ENCODE measurements at places on chromosomes 2 and 18.
A peak's percentile ranks its signal among the peaks of the same experiment; 100 is the strongest.

- no peak for DNase-seq
Observed at GRCh38 chr2:106120432-106120831, 73.7 kb downstream of the UXS1 start.

DNA sequence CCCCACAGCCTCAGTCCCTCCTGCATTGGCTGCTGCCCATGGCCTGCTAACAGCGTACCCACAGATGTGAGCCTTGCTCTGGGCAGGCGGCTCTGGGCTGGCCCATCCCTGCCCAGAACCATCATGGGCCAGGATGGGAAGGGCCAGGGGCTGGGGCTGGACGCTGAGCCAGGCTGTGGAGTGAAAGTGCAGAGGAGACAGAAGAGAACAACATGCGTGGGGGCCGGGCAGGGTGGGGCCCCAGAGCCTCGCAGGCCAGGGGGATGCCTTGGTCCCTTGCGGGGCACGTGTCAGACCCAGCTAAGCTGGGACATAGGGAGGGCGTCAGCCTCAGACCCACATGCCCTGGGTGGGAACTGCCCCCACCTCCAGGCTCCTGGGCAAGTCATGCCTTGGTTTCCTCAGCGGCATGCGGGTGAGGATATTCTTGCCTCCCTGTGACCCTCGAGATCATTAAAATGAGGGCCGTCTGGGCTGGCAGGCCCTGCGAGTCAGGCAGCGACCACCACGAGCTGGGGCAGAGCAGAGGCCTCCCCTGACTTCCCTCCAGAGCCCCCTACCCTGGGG is 27.3 kb downstream of the GPC1 start:
- DNase-seq, result no peak

GRCh38 chr2:217864963-217865772 is 137.6 kb downstream of the TNS1 start:
- DNase-seq, result no peak

DNA sequence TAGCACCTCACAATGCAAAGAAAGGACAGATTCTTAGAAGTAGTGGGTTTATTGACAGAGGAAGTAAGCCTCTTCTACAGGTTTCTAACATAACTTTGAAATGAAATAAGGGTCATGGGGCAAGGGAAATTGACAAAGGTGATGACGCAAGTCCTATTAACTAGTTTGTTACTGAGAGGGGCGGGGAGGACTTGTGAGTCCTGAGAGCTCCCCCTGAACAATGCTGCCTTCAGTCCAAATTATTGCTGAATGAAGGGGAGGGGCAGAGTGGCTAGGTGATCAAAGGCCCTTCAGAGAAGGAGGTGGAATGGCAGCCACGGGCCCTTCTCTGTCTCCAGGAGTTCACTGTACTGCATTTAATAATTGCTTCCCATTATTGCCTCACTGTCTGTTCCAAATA is 390.0 kb downstream of the MEIS1 start:
- no peak for DNase-seq

DNA sequence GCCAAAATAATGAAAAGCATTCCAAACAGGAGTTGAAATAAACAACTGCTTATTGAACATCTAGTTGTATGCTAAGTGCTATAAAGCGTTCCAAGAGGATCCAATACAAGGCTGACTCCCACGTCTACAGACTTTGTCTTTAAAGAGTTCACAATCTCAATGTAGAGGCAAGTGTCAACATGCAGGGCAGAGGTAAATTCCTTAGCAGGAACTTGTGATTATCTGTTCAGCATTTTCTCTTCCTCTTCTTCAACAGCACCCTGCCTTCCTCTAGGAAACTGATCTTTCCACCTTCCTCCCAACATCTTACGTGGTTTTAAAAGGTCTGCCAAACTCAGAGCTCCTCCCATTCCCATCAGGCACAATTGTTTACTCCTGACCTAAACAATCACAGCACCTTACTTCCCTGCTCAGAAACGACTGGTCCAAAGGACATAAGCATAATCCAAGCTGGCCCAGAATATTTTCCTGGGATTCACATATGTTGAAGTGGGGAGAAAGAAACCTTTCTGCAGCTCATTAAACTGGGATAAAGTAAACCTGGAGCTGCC is 83.9 kb downstream of the ITSN2 start:
- DNase-seq, result no peak

- DNase-seq, result no peak
Observed at GRCh38 chr2:145688156-145688555, 1168.2 kb upstream of the ZEB2 start.

- DNase-seq, result no peak
Observed at GRCh38 chr2:240351826-240352426, 83.5 kb upstream of the GPC1 start.

GRCh38 chr2:48414980-48415835 is 114.7 kb upstream of the STON1 start:
- no peak for DNase-seq

DNA sequence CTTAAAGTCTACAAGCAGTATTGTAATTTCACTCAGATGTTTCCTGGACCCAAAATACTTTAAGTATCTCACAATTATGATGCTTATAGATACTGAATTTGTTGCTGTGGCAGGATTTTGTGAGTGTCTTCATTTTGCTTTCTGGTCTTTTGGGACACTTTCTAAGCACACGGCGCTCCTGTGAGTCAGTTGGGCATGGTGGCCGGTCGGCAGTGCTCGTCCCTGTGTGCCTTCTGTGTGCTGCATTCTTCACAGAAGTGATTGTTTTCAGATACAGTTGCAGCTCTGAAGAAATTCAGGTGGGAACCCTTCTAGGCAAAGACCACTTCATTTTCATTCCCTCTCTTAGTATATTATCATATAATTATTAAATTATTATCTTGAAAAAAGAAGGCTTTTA is 273.3 kb downstream of the ZNF407 start:
- DNase-seq, result no peak

- DNase-seq, result no peak
Observed at GRCh38 chr2:121454549-121455090, 76.1 kb upstream of the RNU4ATAC start.

- DNase-seq, result no peak
Observed at GRCh38 chr18:31647127-31647753, 37.1 kb downstream of the B4GALT6 start.

GRCh38 chr2:213150315-213151097 is 906 bp downstream of the IKZF2 start:
- DNase-seq, result peak; percentile 23

GRCh38 chr18:60096428-60096827 is 196.6 kb downstream of the PMAIP1 start:
- DNase-seq, result peak; percentile 12

- DNase-seq, result no peak
Observed at GRCh38 chr2:67054728-67055127, 342.4 kb upstream of the ETAA1 start.

DNA sequence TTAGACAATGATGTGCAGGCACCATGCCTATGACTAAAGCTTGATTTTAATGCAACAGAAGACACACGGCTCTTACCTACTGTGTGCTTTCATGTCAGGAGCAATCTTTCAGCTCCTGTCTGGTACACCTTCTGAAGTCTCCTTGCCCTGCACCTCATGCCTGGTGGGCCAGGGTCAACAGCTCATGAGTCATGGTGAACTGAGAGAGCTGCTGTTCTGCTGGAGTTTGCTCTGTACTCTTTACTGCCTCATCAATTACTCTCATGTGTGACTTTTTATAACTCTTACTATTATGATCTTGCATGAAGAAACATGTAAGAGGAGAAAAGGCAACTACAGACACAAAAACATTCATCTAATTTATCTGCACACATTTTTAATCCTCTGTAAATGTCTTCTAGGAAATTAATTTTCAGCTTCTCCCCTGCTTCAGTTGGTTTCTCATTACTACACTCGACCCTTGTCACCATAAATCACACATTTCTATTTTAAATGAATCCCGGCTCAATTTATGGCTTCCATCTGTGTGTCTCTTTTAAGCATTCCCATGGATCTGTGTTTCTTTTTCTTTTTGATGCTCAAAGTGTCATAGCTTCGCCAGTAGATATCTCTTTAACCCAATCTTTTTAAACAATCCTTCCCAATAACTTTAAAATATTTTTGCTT is 9.7 kb downstream of the SERPINB7 start:
- DNase-seq, result no peak

GRCh38 chr18:42446195-42446594 is 491.2 kb downstream of the PIK3C3 start:
- peak; percentile 93 for DNase-seq

DNA sequence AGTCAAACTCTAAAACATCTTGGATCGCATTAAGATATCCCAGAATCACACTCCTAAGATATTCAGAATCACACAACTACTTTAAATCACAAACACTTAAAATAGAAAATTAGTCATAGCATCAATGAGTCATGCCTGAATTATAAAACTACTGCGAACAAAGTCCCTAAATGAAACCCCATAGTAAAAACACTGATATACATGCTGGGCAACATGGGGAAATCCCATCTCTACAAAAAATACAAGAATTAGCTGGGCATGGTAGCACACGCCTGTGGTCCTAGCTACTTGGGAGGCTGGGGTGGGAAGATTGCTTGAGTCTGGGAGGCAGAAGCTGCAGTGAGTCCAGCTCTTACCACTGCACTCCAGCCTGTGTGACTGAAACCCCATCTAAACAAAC is 101.7 kb downstream of the COBLL1 start:
- DNase-seq, result peak; percentile 78

GRCh38 chr2:73079636-73080035 is 8.1 kb upstream of the SFXN5 start:
- DNase-seq, result no peak

DNA sequence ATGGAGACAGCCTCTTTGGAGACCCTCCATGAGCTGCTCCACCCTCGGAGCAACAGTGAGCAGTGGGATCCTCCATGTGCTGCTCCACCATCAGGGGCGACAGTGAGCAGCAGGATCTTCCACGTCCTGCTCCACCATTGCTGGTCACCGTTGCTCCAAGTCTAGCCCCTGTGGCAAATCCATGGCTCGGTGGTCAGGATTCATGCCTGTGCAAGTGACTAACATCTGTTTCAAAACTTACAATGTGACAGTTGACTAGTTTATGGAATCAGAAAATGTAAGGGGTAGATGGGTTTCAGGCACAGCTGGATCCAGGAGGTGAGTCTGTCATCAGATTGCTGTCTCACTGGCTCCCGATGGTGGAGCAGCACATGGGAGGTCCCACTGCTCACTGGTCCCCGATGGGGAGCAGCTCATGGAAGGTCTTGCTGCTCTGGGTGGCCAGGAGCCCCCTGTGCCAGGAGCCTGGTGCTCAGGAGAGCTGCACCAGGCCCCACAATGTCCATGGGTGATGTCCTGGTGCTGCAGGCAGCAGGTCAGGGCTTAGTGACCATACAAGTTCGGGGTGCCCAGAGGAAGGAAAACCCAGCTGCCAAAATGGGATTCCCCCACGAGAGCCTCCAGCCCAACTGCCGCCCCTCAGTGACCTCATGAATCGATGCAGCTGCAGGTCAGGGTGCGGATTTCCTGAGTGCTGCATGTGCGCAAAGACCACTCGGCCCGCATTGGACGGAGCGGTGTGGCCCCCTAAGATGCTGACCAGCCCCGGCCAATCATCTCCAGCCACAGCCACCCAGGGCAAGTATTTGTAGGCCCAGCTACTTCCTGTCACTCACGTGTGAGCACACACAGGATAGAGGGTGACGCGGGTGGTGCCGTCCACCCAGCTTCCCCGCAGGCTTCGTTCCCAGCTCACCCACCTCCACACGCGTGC is 116.5 kb upstream of the OTOS start:
- no peak for DNase-seq

GRCh38 chr2:19358242-19359020 is at the start of gene OSR1:
Gene OSR1, minus strand, starts transcription at chr2:19358623. Its CDS starts 4,818 bp downstream, at chr2:19353805.
- DNase-seq, result peak; percentile 91

GRCh38 chr18:61949946-61950345 is 57.1 kb upstream of the RNF152 start:
- peak; percentile 85 for DNase-seq

GRCh38 chr2:12543978-12544558 is 172.7 kb upstream of the TRIB2 start:
- DNase-seq, result peak; percentile 83

- no peak for DNase-seq
Observed at GRCh38 chr2:240734756-240735155, 43.1 kb downstream of the AQP12A start.

GRCh38 chr2:216044883-216045486 is 31.6 kb upstream of the MREG start:
- no peak for DNase-seq

GRCh38 chr2:72581560-72582181 is 244.2 kb downstream of the EXOC6B start:
- no peak for DNase-seq

GRCh38 chr18:63132819-63133200 is 186.8 kb downstream of the BCL2 start:
- DNase-seq, result no peak

GRCh38 chr2:209146682-209147320 is 277.0 kb upstream of the MAP2 start:
- no peak for DNase-seq

- DNase-seq, result no peak
Observed at GRCh38 chr2:218873359-218874194, 7.1 kb upstream of the WNT10A start.

GRCh38 chr2:199282309-199282708 is 175.4 kb downstream of the SATB2 start:
- no peak for DNase-seq

GRCh38 chr18:78505851-78506461 is 473.7 kb upstream of the SALL3 start:
- DNase-seq, result no peak

GRCh38 chr2:235025800-235026536 is 74.2 kb downstream of the SH3BP4 start:
- DNase-seq, result peak; percentile 90

DNA sequence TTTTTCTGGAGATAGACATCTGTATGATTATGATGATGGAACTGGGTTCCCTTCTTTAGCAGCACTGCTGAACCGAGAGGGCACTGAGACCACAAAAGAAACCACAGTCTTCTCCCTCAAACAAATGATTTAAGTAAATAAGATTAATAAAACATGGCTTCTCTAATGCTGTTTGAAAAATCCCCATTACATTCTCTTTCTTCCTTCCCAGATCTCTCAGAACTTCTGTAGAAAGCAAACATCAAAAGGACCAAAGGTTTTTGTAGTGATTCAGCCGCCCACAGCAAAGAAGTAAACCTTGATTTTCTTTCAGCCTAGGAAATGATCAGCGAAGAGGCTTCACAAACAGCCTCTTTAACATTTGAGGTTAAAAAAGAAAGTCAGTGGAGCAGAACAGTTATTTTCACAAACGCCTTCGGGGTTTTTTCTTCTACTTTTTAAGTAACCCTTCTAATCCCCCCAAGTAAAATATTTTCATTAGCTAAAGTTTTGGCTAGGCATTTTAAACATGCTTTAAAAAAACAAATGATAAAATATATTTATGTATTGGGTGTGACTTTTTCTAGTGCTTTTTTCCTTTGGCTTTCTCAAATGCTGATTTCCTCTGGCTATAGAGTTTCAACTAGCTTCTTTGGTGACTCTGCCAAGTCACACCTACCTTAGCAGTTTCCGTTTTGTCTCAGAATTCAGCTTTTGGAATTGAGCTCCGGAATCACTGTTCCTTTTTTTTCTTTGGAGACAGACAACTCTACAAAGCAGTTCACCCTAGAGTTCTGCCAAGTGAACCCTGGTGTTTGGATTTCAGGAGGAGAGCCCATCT is 89.6 kb downstream of the UPP2 start:
- DNase-seq, result peak; percentile 6

All from fibroblast of the aortic adventitia (primary cell).